ENCODE measurements at places on chromosomes 12 and 14.

GRCh38 chr12:115973066-115973465, 304.4 kb downstream of the MED13L start:
- no peak for DNase-seq

- peak; percentile 72 for DNase-seq
Observed at GRCh38 chr12:46555406-46555852, 182.9 kb upstream of the SLC38A2 start.

DNA sequence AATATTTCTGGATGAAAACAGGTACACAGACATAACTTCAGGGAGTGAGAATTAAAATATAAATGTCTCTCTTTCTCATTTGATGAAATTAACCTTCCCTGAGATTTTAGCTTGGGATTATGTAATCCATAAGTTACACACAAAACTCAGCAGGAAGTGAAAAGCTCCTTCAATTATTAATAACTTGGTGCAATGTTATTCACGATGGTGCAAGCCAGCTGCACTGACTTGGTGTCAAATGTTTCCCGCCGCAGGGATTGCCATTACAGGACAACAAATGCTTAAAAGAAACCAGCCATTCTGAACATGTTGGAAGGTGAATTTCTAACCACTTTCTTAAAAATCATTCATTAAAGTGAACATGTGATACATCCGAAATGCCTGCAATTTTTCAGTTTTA, 250.4 kb downstream of the FOXN3 start:
- no peak for DNase-seq

DNA sequence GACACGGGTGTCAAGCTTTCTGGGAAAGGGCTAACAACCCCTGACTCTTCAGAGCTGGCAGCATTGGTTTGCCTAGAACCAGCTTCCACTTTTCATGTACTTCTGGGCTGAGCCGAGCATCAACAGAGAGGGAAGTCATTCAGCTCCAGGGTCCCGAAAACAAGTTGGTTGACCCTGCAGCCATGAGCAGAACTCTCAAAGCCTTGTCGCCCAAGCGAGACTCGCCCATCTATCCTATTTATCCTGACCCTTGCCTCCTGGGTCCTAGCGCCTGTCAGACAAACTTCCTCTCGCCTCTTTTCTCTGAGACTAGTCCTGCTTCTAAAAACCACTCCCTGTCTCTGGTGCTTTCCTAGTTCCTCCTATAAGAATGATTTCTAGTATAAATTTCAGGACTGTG, 47.9 kb downstream of the ASCL4 start:
- DNase-seq = no peak

DNA sequence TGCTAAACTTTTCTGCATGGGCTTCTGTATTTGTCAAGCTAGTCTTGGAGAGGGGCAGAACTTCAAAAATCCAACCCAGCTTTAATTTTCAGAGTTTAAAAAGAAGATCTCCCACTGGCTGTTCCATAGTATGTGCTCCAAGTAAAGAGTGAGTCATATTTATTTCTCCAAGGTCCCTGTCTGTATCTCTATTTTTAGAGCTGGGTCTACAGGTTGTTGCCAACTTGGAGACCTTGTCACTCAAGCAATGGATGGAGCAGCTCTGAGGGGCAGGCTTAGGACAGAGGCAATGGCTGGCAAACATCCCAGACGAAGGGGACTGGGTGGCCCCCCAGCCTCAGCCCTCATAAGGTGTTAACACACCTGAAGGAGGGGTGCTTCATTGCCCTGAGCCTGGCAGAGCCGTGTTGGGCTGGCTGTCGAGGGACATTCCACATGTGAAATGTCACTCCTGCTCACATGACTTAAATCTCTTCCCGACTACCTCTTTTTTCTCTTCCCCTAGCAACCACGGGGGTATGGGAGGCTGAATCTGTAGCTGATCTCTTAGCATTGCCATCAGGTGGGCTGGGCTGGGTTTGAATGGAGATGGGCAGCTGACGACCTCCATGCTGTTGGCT, 103.1 kb downstream of the SMOC1 start:
- no peak for DNase-seq

DNA sequence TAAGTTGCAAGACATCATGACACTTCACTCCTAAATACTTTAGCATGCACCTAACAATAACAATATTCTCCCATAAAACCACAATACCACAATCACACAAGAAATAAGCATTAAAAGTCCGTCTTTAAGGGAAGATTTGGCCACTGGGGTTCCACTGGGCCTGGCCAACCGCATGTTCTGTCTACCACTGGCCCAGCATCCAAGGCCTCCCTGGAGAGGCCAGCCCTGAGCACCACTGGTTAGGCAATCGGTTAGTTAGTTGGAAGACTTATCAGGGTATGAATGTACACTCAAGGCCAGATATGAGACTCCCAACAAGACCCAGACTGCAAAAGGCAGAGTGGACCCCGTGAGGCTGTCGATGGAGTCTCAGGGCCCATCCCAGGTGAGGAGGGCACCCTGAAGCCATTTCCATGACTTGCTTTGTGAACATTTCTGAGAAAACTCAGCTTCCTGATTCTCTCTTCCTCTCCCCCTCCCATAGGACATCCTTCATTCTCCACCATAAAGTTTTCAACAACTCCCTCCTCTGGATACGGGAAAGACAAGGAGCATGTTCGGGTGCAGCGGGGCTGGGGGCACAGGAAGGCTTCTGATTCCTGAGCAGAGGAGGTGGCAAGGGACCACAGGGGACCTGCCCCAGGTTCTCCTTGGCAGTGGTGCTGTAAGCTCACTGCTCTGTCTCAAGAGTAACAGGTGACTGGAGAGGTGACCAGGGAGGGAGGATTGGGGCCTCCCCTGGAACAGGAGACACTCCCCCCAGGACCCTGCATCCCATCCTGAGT, 5.9 kb downstream of the PXN start:
- peak; percentile 48 for DNase-seq

- DNase-seq = peak; percentile 57
Observed at GRCh38 chr12:58341791-58342190, 400.4 kb downstream of the ATP23 start.

DNA sequence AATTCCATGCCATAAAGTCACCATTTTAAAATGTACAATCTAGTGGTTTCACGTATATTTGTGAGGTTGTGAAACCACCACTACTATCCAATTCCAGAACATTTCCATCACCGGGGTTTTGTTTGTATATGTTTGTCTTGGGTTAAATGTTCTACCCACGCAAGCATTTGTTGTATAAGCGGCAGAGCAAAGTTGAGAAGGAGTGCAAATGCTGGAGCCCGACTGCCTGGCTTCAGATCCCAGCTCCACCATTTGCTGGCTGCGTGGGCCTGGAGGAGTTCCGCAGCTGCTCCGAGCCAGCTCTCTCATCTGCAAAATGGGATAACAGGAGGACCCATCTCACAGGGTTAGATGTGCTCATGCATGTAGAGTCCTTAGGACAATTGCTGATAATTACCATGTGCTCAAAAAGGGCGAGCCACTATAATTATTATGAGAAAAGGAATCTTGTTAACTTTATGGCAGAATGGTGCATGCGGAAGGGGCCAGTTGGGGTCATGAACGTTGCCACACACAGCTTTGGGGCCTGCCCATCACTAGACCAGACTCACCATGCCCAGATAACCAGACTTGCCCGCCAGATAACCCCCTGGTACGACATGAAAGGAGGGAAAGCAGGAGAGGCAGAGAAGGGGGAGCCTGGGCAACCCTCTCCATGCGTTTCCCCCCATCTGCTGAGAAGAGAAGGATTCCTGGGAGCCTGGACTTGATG, 6.4 kb downstream of the ACTN1 start:
- no peak for DNase-seq

DNA sequence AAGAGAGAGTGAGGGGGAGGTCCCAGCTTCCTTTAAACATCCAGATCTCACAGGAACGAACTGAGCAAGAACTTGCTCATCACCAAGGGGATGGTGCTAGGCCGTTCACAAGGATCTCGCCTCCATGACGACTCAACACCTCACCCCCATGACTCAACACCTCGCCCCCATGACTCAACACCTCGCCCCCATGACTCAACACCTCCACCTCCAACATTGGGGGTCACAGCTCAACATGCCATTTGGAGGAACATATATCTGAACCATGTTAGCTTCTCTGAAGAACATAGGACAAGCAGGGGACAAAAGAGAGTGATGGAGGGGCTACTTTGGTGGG, 66.0 kb upstream of the LHX5 start:
- peak; percentile 34 for DNase-seq

GRCh38 chr12:76646366-76646765, 86.8 kb upstream of the OSBPL8 start:
- no peak for DNase-seq

- DNase-seq = no peak
Observed at GRCh38 chr12:57460468-57460784, 841 bp downstream of the GLI1 start.

DNA sequence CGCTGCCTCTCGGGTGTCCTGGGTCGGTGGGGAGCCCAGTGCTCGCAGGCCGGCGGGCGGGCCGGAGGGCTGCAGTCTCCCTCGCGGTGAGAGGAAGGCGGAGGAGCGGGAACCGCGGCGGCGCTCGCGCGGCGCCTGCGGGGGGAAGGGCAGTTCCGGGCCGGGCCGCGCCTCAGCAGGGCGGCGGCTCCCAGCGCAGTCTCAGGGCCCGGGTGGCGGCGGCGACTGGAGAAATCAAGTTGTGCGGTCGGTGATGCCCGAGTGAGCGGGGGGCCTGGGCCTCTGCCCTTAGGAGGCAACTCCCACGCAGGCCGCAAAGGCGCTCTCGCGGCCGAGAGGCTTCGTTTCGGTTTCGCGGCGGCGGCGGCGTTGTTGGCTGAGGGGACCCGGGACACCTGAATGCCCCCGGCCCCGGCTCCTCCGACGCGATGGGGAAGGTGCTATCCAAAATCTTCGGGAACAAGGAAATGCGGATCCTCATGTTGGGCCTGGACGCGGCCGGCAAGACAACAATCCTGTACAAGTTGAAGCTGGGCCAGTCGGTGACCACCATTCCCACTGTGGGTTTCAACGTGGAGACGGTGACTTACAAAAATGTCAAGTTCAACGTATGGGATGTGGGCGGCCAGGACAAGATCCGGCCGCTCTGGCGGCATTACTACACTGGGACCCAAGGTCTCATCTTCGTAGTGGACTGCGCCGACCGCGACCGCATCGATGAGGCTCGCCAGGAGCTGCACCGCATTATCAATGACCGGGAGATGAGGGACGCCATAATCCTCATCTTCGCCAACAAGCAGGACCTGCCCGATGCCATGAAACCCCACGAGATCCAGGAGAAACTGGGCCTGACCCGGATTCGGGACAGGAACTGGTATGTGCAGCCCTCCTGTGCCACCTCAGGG, 679 bp downstream of the ARF6 start:
- DNase-seq = peak; percentile 49

GRCh38 chr12:116055895-116056607, 221.4 kb downstream of the MED13L start:
- DNase-seq = no peak

- no peak for DNase-seq
Observed at GRCh38 chr14:93281937-93282336, 50.9 kb downstream of the BTBD7 start.

- DNase-seq = no peak
Observed at GRCh38 chr14:73770977-73771847, 57.0 kb upstream of the PNMA1 start.

DNA sequence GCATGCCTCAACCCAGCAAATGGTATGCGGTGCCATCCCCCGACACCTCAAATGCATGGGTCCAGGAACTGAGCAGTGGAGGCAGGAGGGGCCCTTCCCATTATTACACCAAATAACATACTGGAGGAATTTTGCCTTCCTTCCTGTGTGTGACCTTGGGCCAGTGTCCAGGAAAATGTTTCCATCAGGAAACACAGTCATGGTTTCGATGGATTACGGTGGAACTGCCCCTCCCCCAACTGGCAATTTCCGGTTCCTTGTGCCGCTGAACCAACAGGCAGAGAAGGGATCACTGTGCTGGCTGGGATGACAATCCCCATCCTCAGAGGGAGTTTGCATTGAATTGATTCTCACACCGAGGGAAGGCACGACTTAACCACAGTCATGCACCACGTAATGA, 9.1 kb upstream of the CDC42BPB start:
- no peak for DNase-seq

GRCh38 chr14:91415794-91416743, 1.6 kb downstream of the CCDC88C start:
- DNase-seq = no peak

- DNase-seq = no peak
Observed at GRCh38 chr14:75675265-75675960, 14.4 kb downstream of the TTLL5 start.

DNA sequence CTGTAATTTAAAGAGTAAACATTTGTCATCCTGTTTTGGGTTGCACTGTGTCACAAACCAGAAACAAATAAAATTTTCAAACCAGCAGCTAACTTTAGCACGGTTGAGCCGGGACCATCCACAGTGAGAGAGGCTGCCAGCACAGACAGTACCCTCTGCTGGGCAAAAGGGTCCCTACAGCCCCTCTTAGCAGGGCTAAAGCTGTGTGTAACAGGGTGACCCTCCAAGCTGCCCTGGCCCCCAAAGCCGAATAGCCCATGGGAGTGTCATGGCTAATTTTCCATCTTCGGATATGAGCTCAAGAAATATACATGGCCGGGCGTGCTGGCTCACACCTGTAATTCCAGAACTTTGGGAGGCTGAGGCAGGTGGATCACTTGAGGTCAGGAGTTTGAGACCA, 157.1 kb upstream of the GRIN2B start:
- no peak for DNase-seq

DNA sequence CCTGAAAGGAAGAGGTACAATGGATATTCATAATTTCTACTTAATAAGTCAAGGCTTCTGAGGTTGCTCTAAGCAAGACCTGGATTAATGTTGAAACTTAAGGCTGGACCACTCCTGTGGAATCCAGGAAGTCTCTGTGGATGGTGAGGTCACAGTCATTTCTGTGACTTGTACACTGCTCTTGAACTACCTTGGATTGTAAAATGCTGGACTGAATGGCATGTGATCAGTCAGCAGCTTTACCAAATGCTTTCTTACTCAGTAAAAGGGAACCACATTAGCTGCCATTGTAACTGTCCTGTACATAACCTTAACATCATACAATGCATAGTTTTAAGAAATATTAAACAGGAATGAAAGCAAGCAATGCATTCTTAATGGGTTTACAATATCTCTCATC, 182.9 kb downstream of the NOVA1 start:
- no peak for DNase-seq

DNA sequence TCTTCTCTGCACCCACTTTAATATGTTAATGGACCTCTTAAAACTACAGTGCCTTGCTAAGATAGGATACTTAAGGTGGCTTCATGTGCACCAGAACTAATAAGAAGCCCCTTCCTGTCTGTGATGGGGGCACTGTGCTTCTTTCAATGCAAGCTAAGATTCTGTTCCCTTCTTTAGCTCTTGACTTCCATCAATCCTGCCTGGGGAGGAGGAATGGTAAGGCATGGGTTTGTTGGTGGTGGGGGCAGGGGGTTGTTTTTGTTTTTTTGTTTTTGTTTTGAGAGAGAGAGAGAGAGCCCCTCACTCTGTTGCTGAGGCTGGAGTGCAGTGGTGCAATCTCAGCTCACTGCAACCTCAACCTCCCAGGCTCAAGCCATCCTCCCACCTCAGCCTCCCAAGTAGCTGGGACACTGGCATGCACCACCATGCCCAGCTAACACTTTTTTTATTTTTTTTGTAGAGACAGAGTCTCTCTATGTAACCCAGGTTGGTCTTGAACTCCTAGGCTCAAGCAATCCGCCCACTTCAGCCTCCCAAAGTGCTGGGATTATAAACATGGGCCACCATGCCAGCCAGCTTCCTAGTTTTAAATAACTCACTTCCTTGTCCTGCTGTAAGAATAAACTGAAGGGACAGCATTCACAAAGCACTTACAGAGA, 4.5 kb upstream of the KRT3 start:
- DNase-seq = no peak

Measured in M059J (cell line).